T-cell (primary cell): ENCODE measurements at places on chromosomes 11 and 22.

GRCh38 chr11:75105462-75105925 is 8.8 kb upstream of the OR2AT4 start:
- DNase-seq: no peak

DNA sequence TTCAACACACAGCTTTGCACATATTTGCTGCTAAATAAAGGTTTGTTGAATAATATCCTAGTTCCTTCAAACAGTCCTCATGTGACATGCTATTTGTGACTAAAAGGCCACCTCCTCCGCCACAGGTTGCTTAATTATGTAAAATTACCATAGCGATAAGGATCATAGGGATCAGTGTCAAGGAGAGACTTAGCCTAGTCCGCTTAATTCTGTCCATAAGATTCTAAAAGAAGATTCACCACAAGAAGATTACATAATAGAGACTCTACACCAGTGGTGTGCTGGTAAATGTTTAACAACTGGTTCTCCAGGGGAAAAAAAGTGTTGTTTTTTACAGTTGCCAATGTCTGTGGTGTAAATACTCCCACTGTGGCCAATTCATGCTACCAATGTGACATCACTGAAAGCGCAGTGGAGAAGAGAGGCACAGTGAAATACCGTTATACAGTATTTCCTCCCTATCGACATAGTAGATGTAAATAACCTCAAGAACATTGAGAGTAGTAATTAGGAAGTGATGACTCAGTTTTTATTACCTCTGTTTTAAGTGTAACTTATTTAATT is 4.2 kb upstream of the CHRDL2 start:
- no peak for DNase-seq

- DNase-seq: no peak
Observed at GRCh38 chr22:27986459-27986858, 67.4 kb upstream of the PITPNB start.

GRCh38 chr11:1567721-1568100 is 4.4 kb downstream of the DUSP8 start:
- DNase-seq: no peak

- no peak for DNase-seq
Observed at GRCh38 chr11:129950101-129951091, 52.2 kb downstream of the PRDM10 start.

DNA sequence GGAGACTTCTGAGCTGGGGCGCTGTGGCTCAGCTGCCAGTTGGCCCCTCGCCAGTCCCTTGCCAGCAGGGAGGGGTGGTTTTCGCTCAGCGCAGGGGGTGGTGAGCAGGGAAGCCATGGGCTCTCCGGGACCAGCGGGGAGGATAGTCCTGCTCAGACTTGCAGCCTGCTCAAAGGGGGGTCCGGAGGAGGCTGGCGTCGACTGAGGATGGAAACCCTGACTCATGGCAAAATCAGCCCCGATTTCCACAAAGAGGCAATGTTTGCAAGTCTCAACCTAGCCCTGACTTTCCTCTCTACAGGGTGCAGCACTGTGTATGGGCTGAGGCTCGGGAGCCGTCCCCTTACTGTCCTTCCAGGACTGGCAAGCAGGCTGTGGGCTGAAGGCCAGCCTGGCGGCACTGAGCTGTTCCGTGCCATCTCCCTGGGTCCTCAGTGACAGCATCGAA is 35.1 kb downstream of the FBLN1 start:
- DNase-seq: no peak

DNA sequence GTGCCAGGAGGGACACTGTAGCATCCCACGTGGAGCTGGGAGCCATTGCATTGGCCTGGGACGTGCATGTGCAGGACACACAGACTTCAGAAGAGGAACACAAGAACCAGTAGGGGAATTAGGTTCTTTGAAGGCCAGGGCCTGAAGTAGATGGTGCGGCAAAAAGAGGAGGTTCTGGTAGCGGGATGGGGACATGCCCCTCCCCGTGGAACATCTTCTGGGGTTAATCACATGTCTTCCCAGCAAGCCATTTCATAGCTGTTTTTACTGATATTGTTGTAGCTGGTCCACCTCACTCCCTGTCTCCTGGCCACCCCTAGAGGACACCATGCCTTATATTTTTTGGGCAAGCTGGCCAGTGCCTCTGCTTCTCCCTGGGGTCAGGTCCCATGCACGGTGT is 74.3 kb downstream of the SCN3B start:
- DNase-seq: no peak
